ENCODE measurements at places on chromosomes 2 and 18.

DNA sequence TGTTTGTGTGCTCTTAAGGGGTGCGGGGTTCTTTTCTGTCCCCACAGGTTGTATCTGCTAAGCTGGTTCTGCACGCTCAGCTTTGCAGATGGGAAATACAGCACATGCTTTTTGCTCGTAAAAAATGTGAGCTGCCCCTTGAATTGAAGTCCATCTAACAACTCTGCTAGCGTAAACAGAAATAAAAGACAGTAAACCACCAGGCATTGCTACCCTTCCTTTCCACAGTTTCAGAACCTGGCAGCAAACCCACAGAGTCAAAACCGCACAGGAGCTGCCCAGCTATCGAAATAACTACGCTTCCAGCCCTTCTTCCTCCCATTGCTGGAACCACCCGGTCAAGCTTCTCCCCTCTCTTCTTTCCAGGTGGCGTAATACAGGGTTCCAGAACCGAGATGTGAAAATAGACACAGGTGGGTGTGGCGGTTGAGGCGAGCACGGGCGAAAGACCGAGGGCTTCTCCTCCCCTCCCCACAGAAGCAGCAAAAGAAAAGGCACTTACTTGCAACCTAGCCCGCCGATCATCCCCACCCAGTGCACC lies 479 bp downstream of the SCN9A start:
- DNase-seq, result no peak

DNA sequence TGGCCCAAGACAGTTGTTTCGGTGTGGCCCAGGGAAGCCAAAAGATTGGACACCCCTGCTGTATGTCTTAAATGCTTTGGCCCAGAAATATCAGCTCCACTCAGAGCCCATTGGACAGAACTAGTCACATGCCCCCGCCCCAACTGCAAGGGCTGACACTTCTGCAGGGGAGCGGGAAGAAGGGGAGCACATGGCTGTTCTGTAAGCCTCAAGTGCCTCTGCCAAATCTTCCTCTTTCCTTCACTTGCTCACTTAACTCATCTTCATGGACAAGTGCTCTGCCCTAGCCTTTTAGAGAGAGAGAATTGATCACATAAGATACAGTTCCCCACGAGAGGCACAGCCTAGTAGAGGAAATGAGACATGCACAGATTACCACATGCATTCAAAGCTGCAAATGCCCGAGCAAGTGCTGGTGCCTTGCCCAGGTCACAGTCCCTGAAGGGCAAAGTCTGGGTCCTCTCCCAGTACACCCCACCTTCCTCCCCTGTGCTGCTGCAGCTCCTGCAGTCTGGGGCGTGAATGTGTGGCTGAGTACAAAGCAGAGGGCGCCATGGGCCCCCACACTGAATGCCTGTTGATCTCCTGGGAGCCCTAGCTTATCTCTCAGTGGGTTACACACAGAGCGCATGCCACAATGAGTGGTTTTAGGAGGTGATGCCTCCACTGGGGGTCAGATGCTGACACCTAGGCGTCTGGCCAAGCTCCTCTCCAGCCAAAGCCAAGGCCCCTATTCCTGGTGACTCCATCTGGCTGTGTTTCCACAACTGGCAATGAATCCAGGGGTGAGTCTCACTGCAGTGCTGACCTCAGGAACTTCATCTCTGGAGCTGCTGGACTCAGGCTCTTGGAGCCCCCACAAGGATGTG lies 135.3 kb downstream of the CTIF start:
- no peak for DNase-seq

DNA sequence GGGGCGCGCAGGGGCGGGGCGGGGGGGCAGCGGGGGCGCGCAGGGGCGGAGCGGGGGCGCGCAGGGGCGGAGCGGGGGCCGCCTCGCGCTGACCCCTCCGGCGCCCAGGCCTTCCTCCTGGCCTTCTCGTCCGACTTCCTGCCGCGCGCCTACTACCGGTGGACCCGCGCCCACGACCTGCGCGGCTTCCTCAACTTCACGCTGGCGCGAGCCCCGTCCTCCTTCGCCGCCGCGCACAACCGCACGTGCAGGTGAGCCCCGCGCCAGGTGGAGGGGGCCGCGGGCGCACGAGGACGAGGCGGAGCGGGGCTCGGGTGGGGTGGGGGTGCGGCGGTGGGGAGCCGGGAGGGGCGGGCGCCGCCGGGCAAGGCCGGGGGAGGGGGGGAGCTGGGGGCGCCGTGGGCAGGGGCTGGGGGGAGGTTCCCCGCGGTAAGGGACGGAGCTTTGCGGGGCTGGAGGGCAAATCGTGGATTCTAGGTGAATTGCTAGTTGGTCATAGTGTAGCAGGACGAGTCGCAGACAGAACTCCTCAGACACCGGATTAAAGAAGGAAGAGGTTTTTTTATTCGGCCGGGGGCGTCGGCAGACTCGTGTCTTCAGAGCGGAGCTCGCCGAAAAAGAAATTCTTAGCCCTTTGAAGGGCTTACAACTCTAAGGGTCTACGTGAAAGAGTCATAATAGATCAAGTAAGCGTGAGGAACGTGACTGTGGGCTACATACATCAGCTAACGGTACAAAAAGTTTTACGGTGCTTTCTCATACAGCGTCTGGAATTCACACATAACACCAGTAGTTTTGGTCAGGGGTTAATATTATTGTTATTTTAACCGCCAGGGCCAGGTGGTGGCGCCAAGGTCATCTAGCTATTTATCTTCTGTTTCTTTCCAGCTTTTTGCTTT lies 29.9 kb downstream of the ANO7 start:
- peak; percentile 56 for DNase-seq

DNA sequence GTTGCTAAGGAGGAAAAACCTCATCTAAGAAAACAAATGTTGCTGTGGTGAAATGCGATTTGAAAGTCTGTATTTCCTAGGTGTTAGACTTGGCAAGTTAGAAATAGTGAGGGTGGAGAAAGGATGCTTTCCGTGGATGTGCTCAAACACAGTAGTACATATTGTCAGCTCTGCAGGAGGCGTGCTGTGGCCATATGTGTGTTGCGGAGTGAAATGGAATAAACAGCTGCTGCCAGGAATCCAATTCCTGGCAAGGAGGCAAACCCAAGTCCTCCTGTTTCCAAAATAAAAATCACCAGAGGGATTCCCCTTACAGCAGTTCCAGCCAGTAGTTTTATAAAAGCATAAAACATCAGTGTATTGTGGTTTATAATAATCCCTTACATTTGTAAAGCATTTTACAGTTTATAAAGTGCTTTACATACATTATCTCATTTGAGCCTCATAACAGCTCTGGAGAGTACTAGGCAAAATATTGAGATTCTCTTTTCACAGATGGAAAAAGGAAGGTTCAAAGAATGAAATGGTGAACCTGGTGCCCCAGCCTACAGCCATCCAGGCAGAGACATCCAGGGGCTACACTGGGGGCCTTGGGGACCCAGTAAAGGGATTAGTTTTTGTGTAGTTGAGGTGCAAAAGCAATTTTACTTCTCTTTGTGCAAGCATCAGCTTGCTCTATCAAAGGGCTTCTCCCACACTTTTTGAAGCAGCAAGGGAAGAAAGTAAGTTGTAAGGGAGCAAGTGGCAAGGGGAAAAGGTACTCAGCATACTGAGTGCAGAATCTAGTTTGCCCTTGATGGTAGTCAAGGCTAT lies 206.0 kb downstream of the AGPS start:
- no peak for DNase-seq

GRCh38 chr2:229133155-229133772 lies 137.8 kb downstream of the PID1 start:
- DNase-seq, result no peak

DNA sequence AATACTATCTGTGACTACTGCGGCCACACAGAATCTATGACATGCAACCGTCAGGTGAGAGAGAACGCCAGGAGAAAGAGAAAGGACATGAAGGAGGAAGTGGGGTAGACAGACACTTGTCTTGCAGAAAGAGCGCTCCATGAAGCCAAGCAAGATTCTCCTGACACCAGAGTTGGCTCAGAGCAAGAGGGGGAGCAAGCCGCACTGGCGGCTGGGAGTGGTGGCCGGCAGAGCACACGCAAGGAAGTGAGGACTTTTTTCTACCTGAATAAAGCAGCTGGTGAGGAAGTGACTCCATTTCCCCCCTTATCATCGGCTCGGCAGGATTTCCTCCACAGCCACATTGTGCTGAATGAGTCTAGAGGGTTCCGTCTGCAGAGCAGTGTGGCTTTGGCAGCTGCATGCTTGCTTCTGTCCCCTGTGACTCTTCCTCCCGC lies 181.6 kb downstream of the BCL2 start:
- no peak for DNase-seq

- DNase-seq, result no peak
Observed at GRCh38 chr2:36318547-36318946, 37.0 kb upstream of the CRIM1 start.

- DNase-seq, result no peak
Observed at GRCh38 chr2:246489-247144, 17.2 kb downstream of the SH3YL1 start.

- DNase-seq, result no peak
Observed at GRCh38 chr2:206092297-206092696, 6.3 kb upstream of the INO80D start.

DNA sequence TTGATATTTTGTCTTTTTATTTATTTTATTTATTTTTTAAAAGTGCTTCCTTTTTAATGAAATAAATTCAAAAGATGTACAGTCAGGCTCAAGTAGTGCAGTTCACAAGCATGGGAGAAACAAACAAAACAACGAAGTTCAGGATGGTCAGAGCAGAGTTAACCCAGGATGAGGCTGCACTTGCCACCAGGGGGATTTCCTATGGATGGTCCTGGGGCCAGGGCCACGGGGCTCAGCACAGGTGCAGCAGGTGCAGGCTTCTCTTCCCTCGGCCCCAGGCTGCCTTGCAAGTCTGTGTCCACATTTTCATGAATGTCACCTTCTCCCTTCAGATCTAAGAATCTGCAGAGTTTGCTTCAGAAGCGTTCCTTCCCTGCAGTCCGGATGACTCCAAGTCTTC lies 76.5 kb downstream of the CDCA7 start:
- no peak for DNase-seq

GRCh38 chr2:18167871-18168270 lies 289.4 kb downstream of the KCNS3 start:
- no peak for DNase-seq

DNA sequence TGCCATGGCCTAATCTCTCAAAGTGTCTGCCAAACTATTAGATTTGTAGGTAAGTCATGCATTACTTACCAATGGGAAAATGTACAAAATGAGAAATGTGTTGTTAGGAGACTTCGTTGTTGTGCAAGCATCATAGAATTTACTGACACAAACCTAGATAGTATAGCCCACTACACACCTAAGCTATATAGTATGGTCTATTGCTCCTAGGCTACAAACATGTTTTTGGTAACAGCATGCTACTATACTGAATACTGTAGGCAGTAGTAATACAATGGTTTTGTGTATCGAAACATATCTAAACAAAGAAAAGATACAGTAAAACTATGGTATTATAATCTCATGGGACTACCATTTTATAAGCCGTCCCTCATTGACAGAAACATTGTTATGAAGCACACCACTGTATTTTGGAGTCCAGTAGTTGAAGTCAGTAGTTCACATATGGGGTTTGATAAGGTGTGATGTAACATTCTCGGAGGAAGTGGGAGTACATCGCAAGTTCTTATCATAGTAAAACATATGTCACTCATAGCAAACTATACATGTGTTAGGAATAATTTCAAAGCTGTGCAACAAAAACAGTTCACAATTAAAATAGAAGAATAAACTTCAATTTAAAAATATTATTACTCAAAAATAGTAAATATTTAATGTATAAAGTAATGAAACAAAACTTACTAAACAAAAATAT lies 12.0 kb upstream of the GTF2A1L start:
- no peak for DNase-seq

Data from GM12891 (cell line).